GM12891 (cell line): ENCODE measurements at places on chromosomes 16 and 17.

DNA sequence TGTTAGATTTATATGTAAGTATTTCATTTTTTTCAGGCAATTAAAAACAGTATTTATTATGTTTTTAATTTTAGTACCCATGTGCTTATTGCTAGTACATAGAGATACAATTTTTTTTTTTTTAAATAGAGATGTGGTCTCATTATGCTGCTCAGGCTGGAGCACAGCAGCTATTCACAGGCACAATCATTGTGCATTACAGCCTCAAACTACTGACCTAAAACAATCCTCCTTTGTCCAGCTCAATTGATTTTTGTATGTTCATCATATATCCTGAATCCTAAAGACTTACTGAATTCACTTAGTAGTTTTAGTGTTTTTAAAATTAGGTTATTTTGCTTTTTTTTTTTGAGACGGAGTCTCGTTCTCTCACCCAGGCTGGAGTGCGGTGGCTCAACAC is 26.3 kb downstream of the SPECC1 start:
- no peak for DNase-seq

DNA sequence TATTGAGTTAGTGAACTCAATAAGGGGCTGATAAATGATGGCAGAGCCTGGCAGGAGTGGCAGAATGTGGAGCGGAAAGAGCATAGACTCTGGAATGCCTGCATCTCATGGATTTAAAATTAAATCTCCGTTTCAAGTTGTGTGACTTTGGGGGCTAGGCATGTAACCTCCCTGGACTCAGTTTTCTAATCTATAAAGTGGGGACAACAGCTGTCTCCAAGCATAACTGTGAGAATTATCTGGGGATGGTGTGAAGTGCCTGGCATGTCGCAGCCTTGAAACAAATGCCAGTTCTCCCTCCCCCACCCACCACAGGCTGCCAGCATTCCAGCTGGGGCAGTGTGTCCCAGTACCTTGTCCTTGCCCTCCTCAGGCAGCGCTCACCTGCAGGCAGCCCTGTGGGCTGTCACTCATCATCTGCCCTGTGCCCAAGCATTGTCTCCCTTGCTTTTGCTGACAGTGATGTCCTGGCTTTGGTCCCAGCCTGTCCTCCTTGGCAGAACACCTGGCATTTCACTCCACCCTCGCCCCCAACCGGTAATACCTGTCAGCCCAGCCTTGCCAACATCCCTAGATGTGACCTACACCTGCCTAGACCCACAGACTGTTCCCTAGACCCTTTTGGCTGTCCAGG is 129.6 kb downstream of the MRM1 start:
- DNase-seq, result no peak

GRCh38 chr17:21127509-21128077 is 829 bp downstream of the DHRS7B start:
- no peak for DNase-seq

- no peak for DNase-seq
These were observed 333.4 kb downstream of the MAF start for GRCh38 chr16:79267146-79267545.

DNA sequence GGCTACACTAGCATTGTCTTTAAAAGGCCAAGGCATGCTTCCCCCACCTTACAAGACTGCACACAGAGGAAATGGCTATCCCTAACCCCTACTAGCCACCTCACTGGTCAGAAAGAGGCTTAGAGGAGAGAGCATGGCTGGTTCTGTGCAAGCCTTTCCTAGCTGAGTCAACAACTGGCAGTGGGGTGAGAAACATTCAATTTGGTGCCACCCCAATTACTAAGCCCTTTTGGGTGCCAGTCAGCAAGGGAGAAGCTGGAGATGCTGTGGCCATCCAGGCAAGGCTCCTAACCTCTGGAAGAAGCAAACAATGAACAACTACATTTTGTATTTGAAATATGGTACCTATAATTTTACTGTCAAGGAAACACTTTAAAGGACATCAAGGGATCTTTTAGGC is 4.7 kb upstream of the KAT7 start:
- no peak for DNase-seq

- DNase-seq, result no peak
These were observed 53.7 kb downstream of the IQCK start for GRCh38 chr16:19771796-19772195.

DNA sequence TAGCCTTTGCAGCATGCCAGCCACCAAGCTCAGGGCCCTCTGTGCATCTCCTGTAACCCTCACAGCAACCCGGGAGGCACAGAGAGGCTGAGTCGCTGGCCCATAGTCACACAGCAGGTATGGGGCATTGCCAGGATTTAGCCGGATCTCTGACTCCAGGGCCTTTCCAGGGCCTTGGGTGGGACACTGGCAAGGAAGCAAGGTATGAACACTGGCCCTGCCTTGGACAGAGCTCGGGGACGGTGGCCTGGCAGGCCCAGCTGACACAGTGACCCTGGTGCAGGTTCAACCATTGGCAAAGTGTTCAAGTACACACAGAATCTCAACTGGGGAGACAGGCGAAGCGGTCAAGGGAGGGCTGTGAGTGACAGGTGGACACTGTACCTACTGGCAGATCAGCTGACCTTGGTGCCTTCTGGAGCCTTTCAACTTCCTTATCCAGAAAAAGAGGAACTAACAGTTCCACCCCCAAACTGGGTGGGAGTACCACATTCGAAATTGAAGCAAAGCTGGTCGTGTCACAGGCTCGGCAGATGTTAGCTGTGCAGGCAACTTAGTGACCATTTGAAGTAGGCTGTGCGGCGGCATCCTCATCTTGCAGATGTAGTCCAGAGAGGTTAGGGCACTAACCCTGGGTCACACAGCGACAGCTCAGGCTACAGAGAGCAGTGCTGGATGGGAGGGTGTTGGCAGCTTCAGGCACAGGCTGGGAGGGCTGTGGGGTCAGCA is 287.4 kb downstream of the SEC14L1 start:
- no peak for DNase-seq

DNA sequence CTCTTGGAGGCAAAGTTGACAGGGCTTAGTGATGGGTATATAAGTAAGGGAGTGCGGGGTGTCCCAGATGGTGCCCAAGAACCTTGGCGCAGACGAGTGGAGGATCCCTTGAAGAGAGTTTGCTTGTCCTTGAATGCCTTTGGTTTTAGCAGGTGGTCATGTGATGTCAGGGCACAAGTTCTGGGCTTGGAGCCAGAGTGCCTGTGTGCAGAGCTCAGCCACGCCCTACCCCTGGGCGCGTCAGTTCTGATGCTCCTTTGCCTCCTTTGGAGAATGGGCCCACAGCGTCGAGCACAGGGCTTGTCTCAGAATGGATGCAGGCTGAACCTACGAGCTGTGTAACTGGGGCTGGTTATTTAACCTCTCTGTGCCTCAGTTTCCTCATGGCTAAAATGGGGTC is 412.2 kb upstream of the EEF2KMT start:
- no peak for DNase-seq

DNA sequence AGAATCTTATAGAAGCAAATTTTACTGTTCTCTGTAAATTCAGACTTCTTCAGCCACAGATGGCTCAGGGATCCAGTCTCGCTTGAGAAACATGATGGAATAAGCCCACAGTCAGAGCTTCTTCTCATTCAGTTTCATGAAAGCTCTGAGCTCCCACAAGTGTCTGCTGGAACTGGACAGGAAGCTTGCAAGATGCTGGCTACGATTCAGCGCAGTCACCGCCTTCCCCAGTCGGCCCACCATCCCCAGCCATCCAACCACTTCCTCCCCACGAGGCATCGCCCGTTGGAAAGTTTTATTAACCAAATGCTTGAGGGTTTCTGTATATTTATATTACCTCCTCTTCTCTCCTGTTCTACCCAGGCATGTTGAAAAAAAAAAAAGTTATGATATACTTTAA is 171.7 kb downstream of the ZFHX3 start:
- peak; percentile 40 for DNase-seq

GRCh38 chr17:37230633-37231032 is 145.2 kb upstream of the C17orf78 start:
- DNase-seq, result no peak

DNA sequence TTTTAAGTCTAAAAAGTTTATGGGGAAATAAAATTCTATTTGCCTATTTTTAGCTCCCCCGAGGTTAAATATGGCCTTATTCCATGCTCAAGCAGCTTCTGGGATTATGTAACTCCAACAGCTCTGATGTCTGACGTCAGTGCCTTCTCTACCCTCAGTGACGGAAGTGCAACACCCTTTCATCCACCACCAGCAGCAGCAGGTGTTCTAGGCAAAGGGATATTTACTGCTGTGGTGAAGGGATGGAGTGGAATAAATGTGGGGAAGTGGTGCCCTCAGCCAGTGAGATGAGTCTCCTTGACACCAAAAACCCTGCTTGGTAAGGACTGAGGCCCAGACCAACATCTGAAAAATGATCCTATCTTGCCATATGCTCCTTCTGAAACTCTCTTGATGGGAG is 247.4 kb downstream of the SHISA9 start:
- DNase-seq, result no peak

- DNase-seq, result no peak
These were observed 5.2 kb downstream of the CCDC102A start for GRCh38 chr16:57531253-57531575.

- DNase-seq, result no peak
These were observed 160.4 kb downstream of the LGALS9B start for GRCh38 chr17:20306924-20307323.

- no peak for DNase-seq
These were observed 4.0 kb downstream of the SIAH1 start for GRCh38 chr16:48381201-48381600.

GRCh38 chr16:9123871-9124270 is 32.4 kb downstream of the HAPSTR1 start:
- no peak for DNase-seq

GRCh38 chr16:87017371-87018012 is 299.7 kb downstream of the C16orf95 start:
- no peak for DNase-seq

GRCh38 chr16:89565256-89565505 is 4.7 kb downstream of the RPL13 start:
- DNase-seq, result no peak

DNA sequence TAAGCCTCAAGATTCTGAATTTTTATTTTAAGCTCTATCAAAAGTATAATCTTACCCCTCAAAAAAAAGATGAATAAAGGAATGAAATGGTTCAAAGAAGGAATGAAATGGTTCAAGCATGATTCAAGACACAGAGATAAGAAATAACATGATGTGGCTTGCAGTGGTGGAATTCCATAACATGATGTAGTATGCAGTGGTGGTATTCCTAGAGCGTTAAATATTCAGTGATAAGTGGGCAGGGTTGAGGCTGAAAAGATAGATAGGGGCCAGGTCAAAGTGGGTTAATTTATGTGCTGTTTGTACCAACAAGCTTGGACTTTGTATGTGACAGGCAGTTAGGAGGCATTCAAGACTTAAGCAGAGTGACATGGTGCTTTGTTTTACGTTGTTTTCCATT is 29.6 kb downstream of the TNRC6A start:
- DNase-seq, result no peak

DNA sequence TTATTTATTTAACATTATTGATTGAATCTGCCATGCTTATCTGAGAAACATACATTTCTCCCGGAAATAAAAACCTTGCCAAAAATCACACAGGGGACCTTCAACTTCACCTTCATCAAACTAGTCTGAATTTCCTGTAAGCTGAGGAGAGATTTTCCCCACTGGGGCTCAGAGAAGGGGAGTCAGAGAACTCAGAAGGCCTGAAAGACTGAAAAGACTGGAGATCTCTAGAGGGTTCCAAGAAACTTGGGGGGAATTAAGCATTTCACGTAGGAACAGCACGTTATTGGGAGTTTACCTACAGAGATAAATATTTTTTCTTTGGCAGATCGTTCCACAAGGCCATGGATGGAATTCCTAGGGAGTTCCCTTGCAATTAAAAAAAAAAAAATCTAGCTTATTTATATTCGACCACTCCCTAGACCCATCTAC is 528 bp upstream of the NOL11 start:
- no peak for DNase-seq

DNA sequence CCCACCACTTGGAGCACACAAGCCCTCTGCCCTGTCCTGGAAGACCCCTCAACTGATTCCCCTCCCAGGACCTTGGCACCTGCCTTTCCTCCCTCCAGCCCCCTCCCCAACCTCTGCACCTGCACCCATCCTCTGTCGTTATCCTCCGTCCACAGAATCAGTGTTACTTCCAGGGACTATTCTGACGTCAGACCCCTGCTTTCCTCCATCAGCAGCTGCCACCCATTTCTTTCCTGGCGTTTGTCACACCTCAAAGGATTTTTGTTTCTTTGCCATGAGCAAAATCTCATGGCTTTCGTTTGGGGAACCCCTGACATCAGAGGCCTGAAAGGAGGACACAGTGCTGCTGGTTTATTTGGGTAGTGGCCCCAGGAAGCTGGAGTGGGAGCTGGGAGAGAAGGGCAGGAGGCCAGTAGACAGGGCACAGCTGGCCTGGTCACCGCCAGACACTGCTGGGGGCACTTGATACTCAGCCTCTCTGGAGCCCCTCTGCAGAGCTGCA is 68.4 kb downstream of the SOCS1 start:
- no peak for DNase-seq

DNA sequence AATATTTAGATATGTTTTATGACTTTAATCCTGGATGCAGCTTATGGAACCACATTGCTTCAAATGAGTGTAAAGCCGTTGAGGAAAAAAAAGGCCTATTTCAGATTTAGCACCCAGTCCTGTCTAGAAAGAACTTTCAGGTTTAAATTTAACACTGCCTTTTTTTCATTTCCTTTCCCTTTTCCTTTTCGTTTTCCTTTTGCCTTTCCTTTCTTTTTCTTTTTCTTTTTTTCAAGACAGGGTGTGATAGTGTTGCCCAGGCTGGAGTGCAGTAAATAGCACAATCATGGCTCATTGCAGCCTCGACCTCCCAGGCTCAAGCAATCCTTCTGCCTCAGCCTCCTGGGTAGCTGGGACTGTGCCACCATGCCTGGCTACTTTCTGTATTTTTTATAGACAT is 15.9 kb downstream of the LUC7L3 start:
- no peak for DNase-seq

- no peak for DNase-seq
These were observed 526 bp upstream of the MFSD6L start for GRCh38 chr17:8799570-8800212.

DNA sequence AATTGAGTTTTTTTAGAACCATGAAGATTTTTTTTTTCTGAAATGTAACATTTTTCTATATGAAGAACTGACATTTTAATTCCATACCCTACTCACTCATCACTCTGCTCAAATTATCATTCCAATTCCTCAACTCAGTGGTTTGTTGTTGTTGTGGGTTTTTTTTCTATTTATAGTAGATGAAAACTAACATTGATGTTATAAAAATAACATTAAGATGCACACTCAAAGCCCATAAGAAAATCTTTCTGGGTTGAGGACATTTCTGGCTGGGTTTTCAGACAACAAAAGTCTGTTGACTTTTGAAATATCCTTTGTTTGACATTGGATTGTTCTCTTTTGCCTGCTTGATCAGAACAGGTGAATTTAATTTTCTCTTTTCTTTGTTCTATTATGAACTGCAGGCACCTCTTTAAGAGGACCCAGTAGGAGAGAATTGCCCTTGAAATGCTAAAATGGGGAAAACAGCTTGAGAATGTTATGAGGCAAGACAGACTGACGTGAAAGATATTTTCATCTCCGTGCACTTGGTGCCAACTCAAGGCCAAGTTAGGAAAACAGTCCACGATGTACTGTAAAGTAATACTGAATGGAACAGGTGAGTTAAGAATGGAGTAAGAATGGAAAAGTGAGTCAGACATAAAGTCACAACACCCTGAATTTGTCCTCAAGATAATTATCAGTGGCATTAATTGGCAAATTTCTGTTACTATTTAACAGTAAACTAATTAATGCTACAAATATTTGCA is 16.1 kb upstream of the ABCA5 start:
- DNase-seq, result no peak
